CD4-positive, alpha-beta T cell treated with Interleukin-21 for 1 hour (primary cell): ENCODE measurements at places on chromosomes 1 and 21.

GRCh38 chr1:230215031-230215430 lies 148.0 kb downstream of the GALNT2 start:
- no peak for DNase-seq

DNA sequence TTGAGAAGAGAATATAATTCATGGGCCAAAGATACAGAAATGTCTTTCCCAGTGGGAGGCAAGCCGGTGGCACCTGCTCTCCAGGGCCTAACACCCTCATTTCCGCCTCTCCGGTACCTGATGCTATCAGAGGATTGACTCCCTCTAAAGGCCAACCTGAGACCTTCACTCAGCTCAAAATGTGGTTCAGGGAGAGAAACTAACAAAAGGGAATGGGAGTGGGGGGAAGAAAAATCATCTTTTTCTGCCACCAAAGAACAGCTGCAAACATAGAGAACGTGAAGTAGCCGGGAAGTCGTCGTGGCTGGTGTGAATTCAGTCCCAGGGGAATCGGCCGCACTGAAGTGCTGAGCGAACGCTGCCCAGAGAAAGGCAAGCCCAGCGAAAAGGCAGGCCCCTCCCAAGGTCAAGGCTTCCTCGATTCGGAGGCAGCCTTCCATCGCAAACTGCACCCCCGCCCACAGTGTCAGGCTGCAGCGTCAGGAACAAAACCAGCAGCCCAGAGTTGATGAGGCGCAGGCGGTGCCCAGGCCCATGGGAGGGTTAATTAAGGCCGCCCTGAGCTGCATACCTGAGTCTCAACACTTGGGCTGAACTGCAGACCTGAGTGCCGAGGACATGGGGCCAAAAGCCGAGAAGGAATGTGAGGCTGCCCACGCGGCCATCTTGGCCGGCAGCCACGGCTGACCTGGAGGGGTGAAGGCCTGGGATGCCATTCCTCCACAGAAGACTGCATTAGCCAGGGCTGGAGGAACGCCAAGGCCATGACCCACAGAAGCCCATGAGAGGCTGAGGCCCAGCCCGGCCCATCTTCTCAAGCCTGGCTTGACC lies 160.2 kb downstream of the PSMG1 start:
- no peak for DNase-seq

DNA sequence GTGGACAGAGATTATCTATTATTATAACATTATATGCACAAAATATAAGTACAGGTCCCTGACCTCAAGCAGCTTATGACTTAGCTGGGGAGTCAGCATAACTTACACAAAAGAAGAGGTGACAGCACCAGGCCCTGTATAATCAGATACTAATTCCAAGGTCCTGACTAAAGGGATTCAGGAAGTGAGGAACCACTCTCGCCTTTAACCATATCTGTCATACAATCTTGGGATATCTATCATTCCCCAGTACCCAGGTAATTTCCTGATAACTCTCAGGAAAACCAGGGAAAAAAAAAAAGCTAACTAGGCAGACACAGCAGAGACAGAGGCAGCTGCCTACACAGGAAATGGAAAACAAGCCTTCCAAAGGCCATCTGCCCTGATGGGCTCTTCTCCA lies 78.5 kb upstream of the CAMK1G start:
- no peak for DNase-seq

- DNase-seq: no peak
These were observed 59.7 kb downstream of the DMAP1 start for GRCh38 chr1:44272992-44273391.

- no peak for DNase-seq
These were observed 54.6 kb downstream of the PRKCZ start for GRCh38 chr1:2104621-2105427.

GRCh38 chr21:25647647-25648046 lies 8.6 kb downstream of the JAM2 start:
- no peak for DNase-seq

GRCh38 chr21:24289539-24289938 lies 1317.7 kb downstream of the MRPL39 start:
- no peak for DNase-seq

- DNase-seq: no peak
These were observed 47.7 kb upstream of the RBM15 start for GRCh38 chr1:110291241-110292030.

GRCh38 chr1:65332821-65333220 lies 23.5 kb downstream of the DNAJC6 start:
- DNase-seq: no peak

DNA sequence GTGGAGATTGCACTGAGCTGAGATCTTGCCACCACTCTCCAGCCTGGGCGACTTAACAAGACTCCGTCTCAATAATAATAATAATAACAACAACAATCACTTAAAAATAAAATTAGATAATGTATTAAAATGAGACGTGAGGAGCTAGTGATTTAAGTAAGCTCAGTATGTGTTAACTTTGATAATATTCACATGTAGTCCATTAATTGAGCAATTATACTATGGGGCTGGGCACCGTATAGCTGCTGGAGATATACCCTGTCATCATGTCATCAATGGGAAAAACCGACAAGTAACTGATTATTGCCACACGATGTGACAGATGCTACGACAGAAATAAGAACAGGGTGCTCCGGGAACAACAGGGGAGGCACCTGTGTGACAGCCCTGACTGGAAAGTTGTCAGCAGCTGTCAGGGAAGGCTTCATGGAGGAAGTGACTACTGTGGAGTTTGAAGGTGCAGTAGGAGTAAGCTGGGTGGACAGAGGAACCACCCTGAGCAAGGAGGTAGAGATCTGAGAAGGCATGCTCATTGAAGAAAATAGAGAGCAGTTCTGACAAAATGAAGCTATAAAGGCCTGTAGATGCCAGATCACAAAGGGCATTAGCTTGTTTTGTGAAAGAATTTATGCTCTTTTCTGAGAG lies 924 bp upstream of the CAMSAP2 start:
- DNase-seq: no peak
